Ovary (tissue), 10 donors: ENCODE measurements at places on chromosomes 12 and 14.

GRCh38 chr14:86481104-86481503 is 951.2 kb downstream of the FLRT2 start:
- no peak for DNase-seq

GRCh38 chr12:124898200-124898922 is 16.1 kb downstream of the UBC start:
- DNase-seq: peak; percentile 60

DNA sequence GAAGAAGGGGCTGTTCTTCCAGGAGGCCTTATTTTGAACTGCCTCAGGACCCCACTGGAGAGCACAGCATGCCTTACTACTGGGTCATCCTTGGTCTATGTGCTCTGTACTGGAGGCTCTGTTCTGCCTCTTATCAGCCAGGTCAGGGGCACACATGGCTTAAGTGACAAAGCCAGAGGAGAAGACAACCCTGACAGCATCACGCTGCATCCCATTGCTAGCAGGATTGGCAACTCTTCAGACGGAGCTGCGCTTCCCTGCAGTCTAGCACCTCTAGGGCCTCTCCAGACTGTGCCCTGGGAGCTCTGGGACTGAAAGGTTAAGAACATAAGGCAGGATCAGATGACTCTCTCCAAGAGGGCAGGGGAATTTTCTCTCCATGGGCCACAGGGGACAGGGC is 17.3 kb upstream of the TIGAR start:
- DNase-seq: no peak

- DNase-seq: no peak
Measured at GRCh38 chr12:119198440-119198839, 19.7 kb downstream of the HSPB8 start.

DNA sequence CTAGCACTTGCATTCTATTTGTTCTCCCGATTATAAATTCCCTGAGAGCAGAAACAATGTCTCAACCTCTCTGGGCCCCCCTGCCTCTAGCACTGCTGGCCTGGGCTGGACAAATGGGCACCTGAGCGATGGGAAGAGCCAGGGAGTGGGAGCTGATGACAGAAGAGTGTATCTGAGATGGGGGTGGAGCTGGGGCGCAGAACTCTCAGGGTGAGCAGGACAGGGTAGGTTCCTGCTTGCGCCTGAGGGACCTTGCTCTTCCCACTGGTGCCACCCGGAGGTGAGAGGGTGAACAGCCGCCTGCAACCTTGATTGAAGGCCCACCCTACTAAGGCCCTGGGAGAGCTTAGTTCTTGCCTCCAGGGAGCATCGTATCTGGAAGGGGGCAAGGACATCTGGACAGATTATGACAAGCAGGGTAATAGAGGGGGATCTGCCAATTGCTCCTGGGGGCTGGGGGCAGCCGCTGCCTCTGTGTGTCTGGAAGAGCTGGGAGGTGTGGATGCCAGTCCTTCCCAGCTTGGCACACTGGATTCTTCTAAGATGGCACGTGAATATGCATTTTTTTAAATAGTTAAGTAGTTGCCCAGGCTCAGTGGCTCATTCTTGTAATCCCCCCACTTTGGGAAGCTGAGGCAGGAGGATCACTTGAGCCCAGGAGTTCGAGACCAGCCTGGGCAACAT is 43.0 kb upstream of the TSPAN9 start:
- DNase-seq: peak; percentile 51

- DNase-seq: peak; percentile 17
Measured at GRCh38 chr12:34398706-34399630, 376.7 kb downstream of the ALG10 start.

- no peak for DNase-seq
Measured at GRCh38 chr12:6355491-6356373, 13.9 kb upstream of the TNFRSF1A start.

GRCh38 chr14:77026930-77027537 is 1.5 kb downstream of the IRF2BPL start:
- DNase-seq: peak; percentile 50

DNA sequence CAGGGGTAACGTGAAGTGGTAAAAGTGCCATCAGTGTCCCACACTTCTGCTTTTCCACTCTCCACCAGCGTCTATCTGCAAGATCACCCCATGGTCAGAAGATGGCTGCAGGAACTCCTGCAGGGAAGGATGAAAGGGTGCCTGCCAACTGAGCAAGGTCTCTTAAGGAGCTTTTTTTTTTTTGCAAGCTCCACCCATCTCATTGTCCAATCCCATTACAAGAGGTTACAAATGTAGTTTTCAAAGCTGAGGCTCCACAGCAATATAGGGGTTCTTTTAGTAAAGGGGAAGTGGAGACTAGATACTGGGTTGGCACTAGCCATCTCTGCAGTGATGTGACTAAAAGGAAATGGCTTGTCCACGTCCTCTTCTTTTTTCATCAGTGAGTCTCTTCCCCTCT is 5.9 kb upstream of the BHLHE41 start:
- no peak for DNase-seq

DNA sequence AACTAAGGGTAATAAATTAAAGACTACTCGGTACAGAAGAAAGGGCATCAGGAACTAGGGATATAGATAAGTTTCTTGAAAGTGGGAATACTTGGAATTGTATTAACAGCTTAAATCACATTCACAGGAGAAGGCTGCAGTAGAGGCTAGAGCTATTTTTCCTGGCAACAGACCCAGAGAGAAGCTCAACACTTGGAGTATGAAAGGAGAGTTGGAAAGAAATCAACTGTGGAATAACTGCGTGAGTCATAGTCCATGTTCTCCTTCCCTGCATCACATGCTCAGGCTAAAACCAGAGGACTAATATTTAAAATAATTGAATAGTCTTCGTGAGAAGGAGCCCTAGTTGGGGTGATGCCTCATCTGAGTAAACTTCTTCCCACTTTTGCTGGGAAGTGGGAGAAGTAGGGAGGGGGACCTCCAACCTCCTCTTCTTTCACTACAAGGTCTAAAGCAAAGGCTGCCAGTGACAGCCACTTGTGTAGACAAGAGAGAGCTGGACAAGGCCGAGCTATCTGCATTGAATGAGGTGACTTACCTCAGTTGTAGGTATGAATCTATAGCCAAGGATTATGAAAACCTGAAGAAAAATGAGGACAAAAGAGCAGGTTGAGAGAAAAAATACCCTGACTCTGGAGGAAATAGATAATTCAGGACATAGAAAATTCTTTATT is 32.7 kb downstream of the DYRK2 start:
- DNase-seq: no peak

GRCh38 chr12:21526053-21526452 is at the start of gene SPX:
Gene SPX, plus strand, starts transcription at chr12:21526296. Its CDS starts 177 bp downstream, at chr12:21526473.
- no peak for DNase-seq

- DNase-seq: no peak
Measured at GRCh38 chr12:71589478-71589881, 74.2 kb downstream of the ZFC3H1 start.

DNA sequence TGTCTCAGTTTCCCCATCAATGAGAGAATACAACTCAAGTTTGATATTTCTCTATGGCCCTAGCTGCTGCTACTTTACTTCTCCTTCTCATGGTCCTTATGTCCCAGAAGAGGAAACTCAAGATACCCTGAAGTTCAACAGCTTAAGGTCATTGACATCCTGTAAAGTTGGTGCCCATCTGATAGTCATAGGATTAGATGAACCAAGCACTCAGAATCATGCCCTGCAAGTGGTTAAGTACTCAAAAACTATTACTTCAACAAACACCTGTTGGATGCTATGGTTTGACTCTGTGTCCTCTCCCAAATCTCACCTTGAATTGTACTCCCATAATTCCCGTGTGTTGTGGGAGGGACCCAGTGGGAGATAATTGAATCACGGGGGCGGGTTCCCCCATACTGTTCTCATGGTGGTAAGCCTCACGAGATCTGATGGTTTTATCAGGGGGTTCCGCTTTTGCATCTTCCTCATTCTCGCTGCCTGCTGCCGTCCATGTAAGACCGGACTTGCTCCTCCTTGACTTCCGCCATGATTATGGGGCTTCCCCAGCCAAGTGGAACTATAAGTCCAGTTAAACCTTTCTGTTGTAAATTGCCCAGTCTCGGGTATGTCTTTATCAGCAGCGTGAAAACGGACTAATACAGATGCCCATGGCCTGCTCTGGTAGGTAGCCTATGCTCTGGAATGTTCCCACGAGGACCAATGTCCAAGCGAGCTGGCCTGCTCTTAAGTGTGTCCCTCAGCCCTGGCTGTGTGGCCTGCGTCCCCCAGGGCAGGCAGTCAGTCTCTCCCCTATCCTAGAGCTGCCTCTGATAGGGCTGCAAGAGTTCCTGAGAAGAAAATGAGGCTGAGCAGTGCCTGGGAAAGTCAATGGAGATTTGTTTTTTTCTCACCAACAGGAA is 18.1 kb downstream of the CAMKK2 start:
- no peak for DNase-seq
